Erythroblast (primary cell): ENCODE measurements at places on chromosomes 11 and 22.

DNA sequence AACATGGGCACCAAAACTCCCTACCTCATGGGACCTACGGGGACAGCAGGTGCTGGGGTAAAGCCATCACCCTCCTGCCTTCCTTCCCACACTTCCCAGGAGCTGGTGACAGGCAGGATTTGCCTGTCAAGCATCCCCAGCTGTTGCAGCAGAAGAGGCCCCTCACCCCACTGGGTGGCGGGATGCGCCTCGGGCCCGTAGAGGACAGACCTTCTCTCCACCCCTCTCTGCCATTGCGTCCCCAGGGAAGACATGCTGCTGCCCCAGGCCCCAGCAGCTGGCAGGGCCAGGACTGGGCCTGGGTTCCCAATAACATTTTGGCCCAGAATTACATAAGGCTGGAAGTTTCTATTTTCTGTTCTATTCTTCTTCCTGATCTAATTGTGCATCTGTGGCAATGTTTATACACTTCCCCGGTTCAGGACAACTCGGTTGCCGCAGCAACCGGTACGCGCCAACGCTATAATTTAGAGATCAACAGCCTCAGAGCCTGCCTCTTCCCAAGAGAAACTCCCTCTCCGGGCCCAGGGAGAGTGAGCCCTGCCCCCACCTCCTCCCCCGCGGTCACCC, 25.4 kb downstream of the KCNJ4 start:
- DNase-seq = no peak

GRCh38 chr11:65298131-65298535, 16.5 kb upstream of the CDC42EP2 start:
- no peak for DNase-seq

DNA sequence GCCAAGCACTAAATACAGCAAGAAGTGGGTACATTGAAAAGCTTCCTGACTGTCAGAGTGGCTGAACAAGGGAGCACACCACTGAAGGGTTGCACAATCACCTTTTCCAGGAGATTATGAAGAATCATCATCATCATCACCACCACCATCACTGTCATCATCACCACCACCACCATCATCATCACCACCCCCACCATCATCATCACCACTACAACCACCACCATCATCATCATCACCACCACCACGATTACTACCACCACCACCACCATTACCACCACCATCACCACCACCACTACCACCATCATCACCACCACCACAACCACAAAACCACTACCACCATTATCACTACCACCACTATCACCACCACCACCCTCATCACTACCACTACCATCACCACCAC, 147.9 kb upstream of the TBCEL start:
- no peak for DNase-seq

GRCh38 chr11:123469089-123469488, 39.0 kb downstream of the GRAMD1B start:
- no peak for DNase-seq

GRCh38 chr11:30683176-30683575, 97.0 kb upstream of the MPPED2 start:
- DNase-seq = no peak

- no peak for DNase-seq
Measured at GRCh38 chr11:45671246-45672171, 6.1 kb upstream of the CHST1 start.
